ENCODE measurements at places on chromosomes 12 and 14. TPM values are rescaled to one million over a fixed set of nuclear protein-coding genes. Genes with fewer than 3 reads are reported as not detected.

CPSF2 gene
- 58.6 TPM for total RNA-seq

SERPINA12 gene
- not detected for total RNA-seq

RFX4 gene
- total RNA-seq = not detected

- peak overlapping the region; percentile 47 for H3K27ac ChIP-seq
- H3K4me3 ChIP-seq = no peak overlapping the region
Measured at GRCh38 chr12:51976376-51977160, 25.1 kb downstream of the ACVR1B start.

DNA sequence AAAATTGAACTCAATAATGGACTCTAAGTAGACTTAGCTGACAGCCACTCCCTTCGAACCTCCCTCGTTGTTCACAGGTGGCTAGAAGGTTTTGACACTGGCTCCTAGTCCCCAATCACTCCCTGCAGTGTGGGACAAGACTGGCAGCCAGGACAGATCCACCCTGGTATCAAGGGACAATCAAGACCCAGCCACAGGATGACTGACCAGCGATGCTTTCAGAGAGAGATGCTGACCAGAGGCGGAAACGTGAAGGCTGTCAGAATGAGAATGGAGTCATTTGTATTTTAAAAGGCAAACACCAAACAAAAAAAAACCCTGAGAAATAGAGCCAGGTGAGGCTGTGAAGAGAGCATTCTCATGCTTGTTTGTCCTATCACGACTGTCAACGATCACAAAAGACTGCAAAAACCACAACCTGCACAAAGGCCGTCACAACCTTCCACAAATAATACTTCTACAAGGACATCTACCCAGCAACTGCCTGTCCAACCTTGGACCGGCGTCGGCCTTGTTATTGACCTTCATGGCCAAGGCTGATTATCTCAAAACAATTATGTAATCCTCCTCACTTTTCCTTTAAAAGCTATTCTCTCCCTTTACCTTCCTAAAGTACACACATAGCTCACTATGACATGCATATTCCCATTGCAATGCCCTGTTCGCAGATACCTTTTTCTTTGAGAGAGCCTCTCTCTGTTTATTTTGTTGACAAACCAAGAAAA is 13.2 kb downstream of the EIF5 start:
- H3K36me3 ChIP-seq = peaks cover 31% of the 10 kb centered on the region
- no peak for DNase-seq
- H3K4me3 ChIP-seq = no peak overlapping the region
- H3K4me1 ChIP-seq = no peaks in the 10 kb centered on the region
- H3K27ac ChIP-seq = no peak overlapping the region

GRCh38 chr12:42767326-42767954 is 177.9 kb upstream of the PRICKLE1 start:
- DNase-seq = no peak
- no peaks in the 10 kb centered on the region for H3K4me1 ChIP-seq
- no peaks in the 10 kb centered on the region for H3K36me3 ChIP-seq
- H3K4me3 ChIP-seq = no peak overlapping the region
- no peak overlapping the region for H3K27ac ChIP-seq

DNA sequence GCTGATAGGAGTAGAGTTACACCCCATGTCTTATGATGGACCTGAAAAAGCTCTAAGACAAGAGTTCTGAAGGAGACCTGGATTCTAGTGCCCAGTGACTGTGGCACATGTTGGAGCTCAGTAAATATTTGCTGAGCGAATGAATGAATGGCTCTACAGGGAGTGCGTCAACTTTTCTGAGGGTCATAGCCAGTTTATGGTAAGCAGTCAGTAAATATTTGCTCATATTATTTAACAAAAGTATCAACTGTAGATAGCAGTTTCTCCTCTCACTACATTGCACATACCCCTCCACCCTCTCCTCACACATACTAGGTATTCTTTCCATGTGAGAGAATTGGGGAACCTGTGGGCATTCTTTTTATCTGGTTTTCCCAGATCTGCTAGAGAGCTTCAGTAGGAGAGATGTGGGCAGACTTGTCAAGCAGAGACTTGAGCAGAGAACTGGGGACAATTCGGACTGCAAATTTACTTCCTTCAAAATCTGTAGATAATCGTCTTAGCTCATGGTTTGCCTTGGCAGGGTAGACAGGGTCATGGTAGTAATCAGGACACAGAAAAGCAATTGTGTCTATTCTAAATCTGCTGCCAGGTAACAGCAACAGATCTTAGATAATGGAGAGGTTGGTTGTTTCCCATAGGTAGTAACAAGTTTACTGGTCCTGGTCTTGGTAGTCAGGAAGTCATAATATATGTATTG is 5.7 kb downstream of the SLC4A8 start:
- no peaks in the 10 kb centered on the region for H3K4me1 ChIP-seq
- H3K27me3 ChIP-seq = peaks cover 5% of the 10 kb centered on the region
- no peaks in the 10 kb centered on the region for H3K36me3 ChIP-seq

DNA sequence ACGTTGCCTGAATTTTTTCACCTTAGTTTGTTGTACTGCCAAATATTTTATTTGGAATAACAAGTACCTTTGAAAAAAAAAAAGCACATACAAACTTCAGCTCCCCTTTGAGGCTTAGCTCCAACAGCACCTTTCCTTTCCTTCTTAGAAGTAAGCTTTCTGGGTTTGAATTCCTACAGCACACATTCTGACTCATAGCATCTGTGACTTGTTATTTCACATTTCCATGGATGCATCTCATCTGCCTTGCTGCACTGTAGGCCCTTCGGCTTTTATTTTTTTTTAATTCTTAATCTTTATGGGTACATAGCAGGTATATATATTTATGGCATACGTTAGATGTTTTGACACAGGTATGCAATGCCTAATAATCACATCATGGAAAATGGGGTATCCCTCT is 7.2 kb downstream of the LGALS3 start:
- H3K36me3 ChIP-seq = peaks cover 68% of the 10 kb centered on the region
- no peak overlapping the region for H3K4me3 ChIP-seq
- peaks cover 54% of the 10 kb centered on the region for H3K4me1 ChIP-seq
- H3K27me3 ChIP-seq = no peaks in the 10 kb centered on the region
- H3K27ac ChIP-seq = peak overlapping the region; percentile 55

POLE gene
- 23.5 TPM for total RNA-seq

GRCh38 chr12:27226407-27226929 is 17.6 kb upstream of the STK38L start:
- no peak overlapping the region for H3K4me3 ChIP-seq
- DNase-seq = no peak
- H3K27ac ChIP-seq = no peak overlapping the region

DNA sequence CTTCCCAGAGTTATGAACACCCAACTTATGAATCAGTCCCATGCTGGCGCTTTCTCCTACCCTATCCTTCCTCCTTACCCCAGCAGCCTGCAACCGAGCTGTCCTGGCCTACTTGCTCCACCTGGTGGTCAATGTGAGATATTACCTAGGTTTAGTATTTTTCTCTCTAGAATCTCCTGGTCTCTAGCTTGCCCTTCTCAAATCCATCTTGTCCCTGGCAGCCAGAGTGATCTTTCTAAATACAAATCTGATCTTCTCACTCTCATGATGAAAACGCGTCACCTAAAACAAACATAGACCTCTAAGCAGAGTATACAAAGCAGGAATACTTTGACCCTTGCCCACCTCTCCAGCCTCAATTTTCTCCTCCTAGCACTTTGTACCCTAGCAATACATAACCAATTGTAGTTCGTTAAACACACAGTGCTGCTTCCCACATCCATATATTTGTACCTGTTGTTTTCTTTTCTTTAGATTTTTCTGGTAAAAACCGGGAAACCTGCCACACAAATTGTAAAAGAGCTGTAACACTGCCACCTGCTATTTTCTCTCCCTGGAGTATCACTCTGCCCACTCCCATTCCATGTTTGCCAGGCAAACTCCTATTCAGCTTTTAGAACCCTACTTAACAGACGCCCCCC is 20.0 kb upstream of the TCP11L2 start:
- DNase-seq = no peak
- H3K27me3 ChIP-seq = no peaks in the 10 kb centered on the region
- no peak overlapping the region for H3K27ac ChIP-seq
- H3K4me1 ChIP-seq = no peaks in the 10 kb centered on the region
- H3K36me3 ChIP-seq = no peaks in the 10 kb centered on the region
- no peak overlapping the region for H3K4me3 ChIP-seq

DNA sequence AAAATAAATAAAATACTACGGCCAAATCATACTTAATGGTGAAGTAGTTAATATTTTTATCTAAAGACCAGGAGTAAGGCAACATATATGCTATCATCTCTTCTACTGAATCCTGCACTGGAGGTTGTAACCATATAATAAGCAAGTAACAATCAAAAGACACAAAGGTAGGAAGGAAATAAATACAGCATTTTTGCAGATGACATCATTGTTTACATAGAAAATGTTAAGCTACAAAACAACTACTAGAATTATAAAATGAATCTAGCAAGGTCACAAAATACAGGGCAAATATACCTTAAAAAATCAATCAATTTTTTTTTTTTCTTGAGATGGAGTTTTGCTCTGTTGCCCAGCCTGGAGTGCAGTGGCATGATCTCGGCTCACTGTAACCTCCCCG is 51.6 kb upstream of the BDKRB2 start:
- no peaks in the 10 kb centered on the region for H3K4me1 ChIP-seq
- no peak overlapping the region for H3K4me3 ChIP-seq
- no peaks in the 10 kb centered on the region for H3K27me3 ChIP-seq
- H3K27ac ChIP-seq = no peak overlapping the region

GRCh38 chr14:101546706-101547105 is 14.6 kb upstream of the DIO3 start:
- H3K27ac ChIP-seq = no peak overlapping the region
- no peak for DNase-seq
- H3K4me3 ChIP-seq = no peak overlapping the region
- H3K4me1 ChIP-seq = no peaks in the 10 kb centered on the region
- H3K27me3 ChIP-seq = no peaks in the 10 kb centered on the region

KRT74 gene
- not detected for total RNA-seq

PRIMA1 gene
- total RNA-seq = 1.9 TPM

DNA sequence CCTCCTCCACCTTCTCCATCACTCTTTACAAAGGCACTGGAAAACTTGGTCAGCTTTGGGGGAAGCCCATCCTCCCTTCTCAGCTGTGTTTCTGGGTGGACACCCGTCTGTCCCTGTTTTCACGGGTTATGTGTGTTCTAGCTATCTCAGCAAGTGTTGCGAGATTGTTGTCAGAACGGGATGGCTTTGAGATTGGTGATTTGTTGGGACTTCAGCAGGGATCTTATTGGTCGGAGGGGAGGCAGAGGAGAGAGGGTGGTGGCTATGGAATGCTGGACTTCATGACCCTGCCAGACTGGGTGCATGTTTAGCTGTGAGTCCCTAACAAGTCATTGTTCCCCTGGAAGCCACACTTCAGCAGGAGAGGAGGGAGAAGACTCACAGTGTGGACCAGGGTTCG is 2.1 kb downstream of the USP5 start:
- no peak overlapping the region for H3K27ac ChIP-seq
- DNase-seq = no peak
- no peaks in the 10 kb centered on the region for H3K27me3 ChIP-seq
- H3K36me3 ChIP-seq = peaks cover 43% of the 10 kb centered on the region
- peaks cover 9% of the 10 kb centered on the region for H3K4me1 ChIP-seq

LRTM2 gene
- not detected for total RNA-seq

GRCh38 chr14:55333711-55334485 is 62.7 kb downstream of the FBXO34 start:
- no peaks in the 10 kb centered on the region for H3K27me3 ChIP-seq
- peaks cover 43% of the 10 kb centered on the region for H3K4me1 ChIP-seq
- no peak overlapping the region for H3K4me3 ChIP-seq
- H3K27ac ChIP-seq = peak overlapping the region; percentile 47

DNA sequence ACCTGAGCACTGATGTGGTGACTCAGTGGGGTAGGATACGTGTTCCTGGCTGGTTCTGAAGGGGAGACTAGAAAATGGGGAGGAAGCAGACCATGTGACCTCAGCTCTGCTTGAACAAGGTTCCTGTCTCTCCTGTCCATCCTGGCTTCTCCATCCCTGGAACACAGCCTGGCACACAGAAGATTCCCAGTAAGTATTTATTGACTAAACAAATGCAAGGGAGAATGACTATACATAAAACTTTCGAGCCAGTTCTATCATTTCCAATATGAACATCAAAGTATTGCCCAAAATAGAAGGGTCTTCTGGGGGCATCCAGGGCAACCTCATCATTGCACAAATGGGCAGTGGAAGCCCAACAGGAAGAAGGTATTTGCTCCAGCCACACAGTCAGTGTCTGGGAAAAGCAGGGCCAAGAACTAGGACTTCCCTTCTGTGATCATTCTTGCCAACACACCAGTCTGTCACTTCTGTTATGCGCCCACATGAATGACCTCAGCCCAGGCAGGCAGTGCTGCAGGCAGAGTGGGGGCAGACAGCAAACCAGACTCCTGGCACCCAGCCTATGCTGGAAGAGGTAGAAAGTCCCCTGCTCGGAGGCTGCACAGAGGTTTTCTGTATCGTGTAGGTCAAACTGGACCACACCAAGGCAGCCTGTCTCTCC is 5.6 kb upstream of the SERPINA9 start:
- no peak overlapping the region for H3K4me3 ChIP-seq
- no peaks in the 10 kb centered on the region for H3K36me3 ChIP-seq
- no peak overlapping the region for H3K27ac ChIP-seq
- H3K4me1 ChIP-seq = no peaks in the 10 kb centered on the region
- DNase-seq = no peak
- H3K27me3 ChIP-seq = peaks cover 2% of the 10 kb centered on the region

DNA sequence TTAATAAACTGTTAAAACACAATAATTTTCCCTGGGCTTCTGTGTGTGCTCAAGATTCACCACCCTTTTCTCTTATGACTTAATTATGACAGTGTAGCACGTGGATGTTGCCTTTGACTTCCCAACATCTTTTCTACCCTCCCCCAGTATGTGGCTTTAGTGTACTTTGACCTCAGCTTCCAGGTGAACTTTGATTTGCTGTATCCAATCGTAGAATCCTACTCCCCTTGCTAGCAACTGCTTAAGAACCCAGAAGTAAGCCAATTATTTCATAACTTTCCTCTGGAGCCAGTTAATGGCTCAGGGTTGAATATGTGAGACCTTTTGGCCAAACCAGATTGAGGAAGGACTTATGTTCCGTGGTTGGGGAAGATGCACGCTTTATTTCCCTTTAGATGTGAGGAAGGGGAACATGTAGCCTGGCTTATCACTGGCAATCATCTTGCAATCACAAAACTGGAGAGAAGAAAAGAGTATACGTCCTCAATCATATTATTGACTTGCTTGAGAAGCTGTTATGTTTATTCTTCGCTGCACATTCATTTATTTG is 259.6 kb upstream of the ATP2B1 start:
- H3K27me3 ChIP-seq = no peaks in the 10 kb centered on the region
- DNase-seq = no peak
- H3K36me3 ChIP-seq = no peaks in the 10 kb centered on the region
- no peak overlapping the region for H3K27ac ChIP-seq

Measured in upper lobe of right lung (tissue), 1 donor.